Renal pelvis (tissue), 12 donors: ENCODE measurements at places on chromosomes 5 and 9. TPM values are rescaled to one million over a fixed set of nuclear protein-coding genes. Genes with fewer than 3 reads are reported as not detected.

PRDM12 gene
- polyA plus RNA-seq: not detected

SLC45A2 gene
- polyA plus RNA-seq: 0.50 TPM

INVS gene
- 20.4 TPM for polyA plus RNA-seq

LRRC26 gene
- polyA plus RNA-seq: 0.34 TPM

SLC31A1 gene
- polyA plus RNA-seq: 23.8 TPM

OR1J4 gene
- not detected for polyA plus RNA-seq

CDH6 gene
- polyA plus RNA-seq: 78.5 TPM

IDNK gene
- polyA plus RNA-seq: 12.9 TPM

OGN gene
- 28.7 TPM for polyA plus RNA-seq

CCDC69 gene
- 5.5 TPM for polyA plus RNA-seq

LOX gene
- polyA plus RNA-seq: 41.6 TPM

C9orf153 gene
- not detected for polyA plus RNA-seq

FBP2 gene
- polyA plus RNA-seq: 0.16 TPM

RRAGA gene
- 101 TPM for polyA plus RNA-seq

CHSY3 gene
- polyA plus RNA-seq: 4.2 TPM

C5orf52 gene
- not detected for polyA plus RNA-seq

NRG2 gene
- polyA plus RNA-seq: 1.8 TPM
